Stimulated activated CD4-positive, alpha-beta T cell treated with anti-CD3 and anti-CD28 coated beads, Interleukin-1b, Interleukin-23, amount 100 ng/mL, for 4 hours (primary cell): ENCODE measurements at places on chromosomes 2 and 18.

- DNase-seq = no peak
These were observed 36.9 kb downstream of the TRAK2 start for GRCh38 chr2:201414099-201415023.

DNA sequence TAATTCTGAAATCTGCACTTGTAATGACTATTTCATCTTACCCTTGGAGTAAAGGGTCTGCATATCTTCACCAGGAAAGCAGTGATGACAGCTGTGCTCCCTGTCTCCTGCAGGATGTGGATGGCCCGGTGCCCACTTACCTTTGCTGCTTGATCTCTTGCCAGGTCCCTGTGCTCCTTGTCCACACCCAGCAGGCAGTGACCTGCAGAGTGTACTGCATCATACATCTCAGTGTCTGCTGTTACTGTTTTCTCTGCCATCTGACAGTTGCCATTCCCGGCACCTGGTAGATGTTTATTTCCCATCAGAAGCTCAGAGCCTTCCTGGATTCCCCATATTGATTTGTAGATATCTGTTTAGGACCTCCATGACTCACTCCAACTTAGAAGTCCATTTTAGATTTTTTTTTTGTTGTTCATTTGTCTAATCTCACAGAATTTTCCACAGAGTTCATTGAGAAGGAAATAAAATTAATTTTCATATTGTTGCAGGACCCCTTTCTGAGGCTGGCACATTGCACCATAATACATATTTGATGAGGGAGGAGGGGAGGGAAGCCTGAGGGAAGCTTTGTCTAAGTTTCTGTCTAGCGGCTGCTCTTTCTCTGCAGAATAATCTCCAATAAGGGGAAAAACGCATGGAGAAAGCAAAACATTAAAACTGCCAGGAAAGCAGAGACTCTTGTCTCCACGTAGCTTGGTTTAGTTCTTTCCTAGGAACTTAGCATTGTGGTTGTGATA, 697.5 kb upstream of the RAB6C start:
- no peak for DNase-seq

- no peak for DNase-seq
These were observed 784.1 kb upstream of the FANCL start for GRCh38 chr2:59025157-59025757.

GRCh38 chr2:240500561-240501423, 57.0 kb downstream of the ANKMY1 start:
- DNase-seq = no peak

- no peak for DNase-seq
These were observed 45.8 kb downstream of the DHX57 start for GRCh38 chr2:38829971-38830370.

DNA sequence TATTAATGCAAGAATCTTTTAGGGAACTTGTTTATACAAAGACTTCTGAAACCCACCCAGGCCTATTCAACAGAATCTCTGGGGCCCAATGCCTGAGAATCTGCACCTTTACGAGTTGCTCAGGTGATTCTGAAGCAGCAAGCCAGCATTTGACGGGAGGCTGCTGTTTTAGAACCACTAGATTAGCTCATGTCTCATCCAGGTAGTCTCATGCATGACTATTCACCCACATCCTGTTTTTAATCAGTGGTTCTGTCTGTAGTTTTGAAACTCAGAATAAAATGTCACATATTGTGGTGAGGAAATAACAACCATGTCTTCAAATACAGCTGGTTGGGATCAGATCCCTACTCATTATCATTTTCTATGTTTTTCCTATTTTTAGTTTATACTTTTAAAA, 39.5 kb downstream of the CYTIP start:
- DNase-seq = no peak

- DNase-seq = no peak
These were observed 49.2 kb downstream of the CXCR4 start for GRCh38 chr2:136068581-136069227.

DNA sequence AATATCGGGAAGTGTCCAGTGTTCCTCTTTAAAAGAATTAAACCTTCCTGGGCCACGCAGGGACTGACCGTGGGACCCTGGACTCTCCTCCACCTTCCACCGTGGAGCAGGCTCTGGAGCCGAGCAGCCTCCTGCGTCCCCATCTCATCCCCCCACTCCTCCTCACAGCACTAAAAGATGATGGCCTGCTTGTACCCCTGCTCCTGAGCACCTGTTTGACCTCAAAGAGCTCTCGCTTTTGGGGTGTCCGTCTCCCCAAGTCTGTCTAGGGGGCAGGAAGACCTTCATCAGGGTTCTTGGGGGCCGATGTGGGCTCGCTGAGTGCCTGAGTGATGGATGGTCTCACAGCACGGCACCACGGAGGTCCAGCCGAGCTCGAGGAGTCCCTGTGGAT, 1.2 kb upstream of the SDC1 start:
- no peak for DNase-seq

- DNase-seq = no peak
These were observed 424.8 kb upstream of the ZEB2 start for GRCh38 chr2:144944546-144945220.

DNA sequence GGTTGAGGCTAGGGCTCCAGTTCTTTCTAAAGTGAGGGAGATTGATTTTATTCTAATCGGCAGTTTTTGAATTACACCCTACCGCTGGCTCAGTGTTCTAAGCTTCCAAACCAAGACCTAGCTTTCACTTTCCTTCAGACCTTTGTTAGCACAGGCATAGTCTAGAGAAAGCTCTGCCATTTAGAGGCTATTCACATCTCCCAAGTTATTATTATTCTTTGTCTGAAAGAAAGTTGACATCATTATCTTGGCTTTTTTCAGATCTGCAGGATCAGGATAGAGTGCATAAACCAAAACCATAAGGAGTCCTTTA, 276.8 kb downstream of the ASXL3 start:
- DNase-seq = no peak

DNA sequence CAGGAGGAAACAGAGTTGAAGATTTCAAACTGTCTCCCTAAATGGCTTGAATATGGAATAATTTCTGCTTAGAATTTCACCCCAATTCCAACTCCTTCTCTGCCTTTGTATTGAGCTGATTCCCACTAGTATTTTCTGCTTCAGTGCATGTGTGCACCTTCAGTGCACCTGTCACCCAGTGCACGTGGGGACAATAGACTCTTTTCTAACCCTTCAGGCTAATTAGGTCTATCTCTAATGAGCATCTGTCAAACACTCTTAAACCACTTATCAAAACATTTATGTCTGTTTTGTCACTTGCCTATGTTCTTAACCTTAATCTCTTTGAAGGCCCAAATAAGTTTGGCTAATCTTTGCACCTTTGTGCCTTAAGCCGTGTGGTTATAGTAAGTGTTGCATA, 232.0 kb upstream of the NETO1 start:
- no peak for DNase-seq
